ENCODE measurements at places on chromosomes 5 and 9. TPM values are rescaled to one million over a fixed set of nuclear protein-coding genes. Genes with fewer than 3 reads are reported as not detected.

PCDHGA9 gene
- polyA plus RNA-seq = 4.8 TPM

DNA sequence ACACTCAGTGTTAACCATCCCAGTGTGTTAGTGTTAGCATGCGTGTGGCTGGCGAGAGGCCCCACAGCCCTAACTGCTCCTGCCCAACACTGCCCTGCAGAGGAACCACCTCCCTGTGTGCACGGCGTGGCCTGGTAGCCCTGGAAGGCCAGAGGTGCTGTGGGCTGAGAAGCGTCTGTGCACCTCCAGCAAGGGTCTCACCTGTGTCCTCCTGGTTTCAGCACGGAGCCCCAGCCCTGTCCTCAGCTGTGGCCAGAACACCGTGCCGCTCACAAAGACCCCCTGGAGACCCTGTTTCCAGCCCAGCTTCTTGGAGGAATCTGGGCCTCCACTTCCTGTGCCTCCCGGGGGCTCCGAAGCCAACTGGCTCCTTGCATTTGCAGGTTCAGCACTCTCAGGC, 56.1 kb upstream of the NRARP start:
- no peak for DNase-seq

DNA sequence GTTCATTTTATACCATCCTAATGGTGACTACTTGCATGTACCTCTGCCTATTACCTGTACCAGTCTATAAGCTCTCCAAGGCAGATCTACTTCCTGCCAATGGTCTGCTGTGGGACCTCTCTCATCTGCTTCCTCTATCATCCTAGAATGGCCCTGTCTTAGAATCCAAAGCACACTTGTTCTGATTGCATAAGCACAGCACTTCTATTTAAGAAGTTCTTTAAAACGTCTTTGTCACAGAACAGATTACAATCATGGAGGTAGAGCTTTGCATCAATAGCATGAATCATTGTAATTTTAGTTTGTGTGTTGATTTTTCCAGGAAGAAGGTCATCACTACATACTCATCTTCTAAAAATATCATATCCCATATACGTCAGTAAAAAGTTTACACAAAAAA, 131.8 kb upstream of the ACOT12 start:
- DNase-seq = no peak

DNA sequence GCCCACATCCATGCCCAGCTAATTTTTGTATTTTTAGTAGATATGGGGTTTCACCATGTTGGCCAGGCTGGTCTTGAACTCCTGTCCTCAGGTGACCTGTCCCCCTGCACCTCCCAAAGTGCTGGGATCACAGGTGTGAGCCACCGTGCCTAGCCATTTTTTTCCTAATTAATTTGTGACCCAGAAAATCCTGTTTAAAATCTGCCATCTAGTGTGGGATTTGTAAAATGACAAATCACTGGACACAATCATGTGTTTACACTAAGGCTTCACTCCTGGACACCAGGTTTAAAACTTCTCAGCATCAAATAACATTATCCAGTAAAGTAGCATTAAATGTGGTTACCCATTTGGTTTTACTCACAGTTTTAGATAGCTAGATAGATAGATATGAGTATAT, 18.6 kb upstream of the KDM4C start:
- DNase-seq = no peak

DNA sequence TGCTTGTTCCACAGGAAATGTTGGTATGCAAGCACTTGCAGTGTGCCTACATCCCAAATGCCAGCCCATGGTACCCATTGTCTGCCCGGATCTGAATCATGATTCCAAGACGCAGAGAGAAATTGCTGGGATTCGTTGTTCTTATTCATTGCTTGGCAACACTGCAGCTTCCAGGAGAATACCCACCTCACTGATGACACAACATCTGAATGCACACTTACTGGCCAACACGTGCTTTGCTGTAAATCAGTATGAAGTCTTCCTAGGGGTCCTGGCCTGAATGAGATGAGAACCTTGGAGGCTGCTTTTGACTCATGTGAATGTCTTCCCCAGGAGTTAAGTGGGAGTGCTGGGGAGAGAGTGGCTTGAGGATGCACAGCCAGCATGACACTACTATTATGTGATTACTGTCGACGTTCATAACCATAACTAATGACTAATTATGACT, 11.6 kb downstream of the SRD5A1 start:
- no peak for DNase-seq

DNA sequence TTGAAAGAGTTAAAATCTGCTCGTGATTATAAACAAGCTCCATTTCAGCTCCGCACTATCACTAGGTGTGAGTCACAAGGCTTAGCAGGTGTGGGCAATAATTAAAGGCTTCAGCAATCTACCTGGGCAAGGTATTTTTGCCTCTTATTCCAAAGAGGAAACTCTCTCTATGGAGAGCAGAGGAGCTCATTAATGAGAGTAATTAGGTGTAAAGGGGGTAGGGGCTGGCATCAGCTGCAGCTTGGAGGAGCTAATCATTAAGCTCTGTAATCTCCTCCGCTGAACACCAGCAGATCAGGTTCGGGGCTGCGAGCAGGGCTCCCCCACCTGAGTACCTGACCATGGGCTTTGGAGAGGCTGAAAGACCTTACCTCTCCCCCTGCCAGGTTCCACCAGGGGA, 129.2 kb downstream of the CRB2 start:
- no peak for DNase-seq

GRCh38 chr9:83106263-83106662, 43.3 kb upstream of the RASEF start:
- DNase-seq = no peak

- DNase-seq = no peak
These were observed 267.3 kb downstream of the MLLT3 start for GRCh38 chr9:20355022-20355421.

GRCh38 chr5:116058346-116058936, 26.2 kb downstream of the ARL14EPL start:
- no peak for DNase-seq

- no peak for DNase-seq
These were observed 1329.4 kb downstream of the PTPRD start for GRCh38 chr9:9283159-9283986.

DNA sequence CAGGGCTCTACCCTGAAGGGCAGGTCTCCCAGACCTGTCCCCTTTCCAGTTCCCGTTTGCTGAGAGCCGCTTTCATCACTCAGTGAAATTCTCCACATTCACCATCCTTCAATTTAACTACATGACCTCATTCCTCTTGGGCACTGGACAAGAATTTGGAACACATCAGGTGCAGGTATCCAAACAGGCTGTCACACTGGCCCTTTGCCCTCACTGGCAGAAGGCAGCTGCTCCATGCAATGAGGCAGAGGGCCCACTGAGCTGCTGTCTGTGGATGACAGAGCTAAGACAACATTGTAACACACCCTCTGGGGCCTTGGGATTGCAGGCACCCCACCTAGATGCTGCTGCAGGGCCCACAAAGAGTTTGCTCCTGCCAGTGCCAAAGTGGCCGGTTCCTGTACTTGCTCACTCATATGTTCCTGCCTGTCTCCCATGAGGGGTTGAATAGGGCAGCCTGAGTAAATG, 55.1 kb downstream of the ACTL7B start:
- DNase-seq = no peak

- no peak for DNase-seq
These were observed 12.5 kb upstream of the CTSL start for GRCh38 chr9:87713278-87713987.

LCN2 gene
- 0.49 TPM for polyA plus RNA-seq

- DNase-seq = no peak
These were observed 46.5 kb upstream of the ANGPTL2 start for GRCh38 chr9:127168756-127169574.

F2RL1 gene
- polyA plus RNA-seq = 37.7 TPM

ASB6 gene
- 22.5 TPM for polyA plus RNA-seq

- no peak for DNase-seq
These were observed 56.5 kb downstream of the COL5A1 start for GRCh38 chr9:134698111-134698510.
